ENCODE measurements at places on chromosomes 7 and 10. TPM values are rescaled to one million over a fixed set of nuclear protein-coding genes. Genes with fewer than 3 reads are reported as not detected.

The LZTS2 gene
- 22.7 TPM for total RNA-seq

The AZGP1 gene
- not detected for total RNA-seq

The HOGA1 gene
- not detected for total RNA-seq

The AMPH gene
- not detected for total RNA-seq

The PNLIPRP3 gene
- not detected for total RNA-seq

The STYXL1 gene
- 33.6 TPM for total RNA-seq

The PIP gene
- not detected for total RNA-seq

The SPAG6 gene
- not detected for total RNA-seq

The DNAJC12 gene
- total RNA-seq, result 23.8 TPM

The ZC3HAV1L gene
- total RNA-seq, result 38.5 TPM

The EPO gene
- total RNA-seq, result not detected

The ACTR3C gene
- total RNA-seq, result 7.9 TPM

The GNGT1 gene
- total RNA-seq, result not detected

The SLC13A1 gene
- total RNA-seq, result not detected

The CAMK2G gene
- total RNA-seq, result 20.2 TPM

The SFXN3 gene
- 36.0 TPM for total RNA-seq

The RPEL1 gene
- not detected for total RNA-seq

The MARCHF5 gene
- total RNA-seq, result 22.0 TPM

The CDK14 gene
- 2.0 TPM for total RNA-seq

The FOXL3 gene
- not detected for total RNA-seq

The PON3 gene
- not detected for total RNA-seq

The PLXDC2 gene
- total RNA-seq, result not detected

The SDK1 gene
- 0.16 TPM for total RNA-seq

The SEC23IP gene
- total RNA-seq, result 78.0 TPM

The ERVW-1 gene
- total RNA-seq, result not detected

The TEX47 gene
- not detected for total RNA-seq

The GNAT3 gene
- total RNA-seq, result not detected

The C10orf143 gene
- 2.5 TPM for total RNA-seq

The CYP26C1 gene
- total RNA-seq, result 0.07 TPM

The AQP1 gene
- not detected for total RNA-seq

The GPR158 gene
- not detected for total RNA-seq

The PDE6C gene
- not detected for total RNA-seq

Data from activated CD4-positive, alpha-beta T cell treated with anti-CD3 and anti-CD28 coated beads, Interleukin-2, amount 10 ng/mL, durations not matched to agents 24 days and 14 days (primary cell).